ENCODE measurements at places on chromosomes 5 and 9. TPM values are rescaled to one million over a fixed set of nuclear protein-coding genes. Genes with fewer than 3 reads are reported as not detected.

The NRARP gene
- total RNA-seq, result 0.30 TPM

The NREP gene
- 39.4 TPM for total RNA-seq

The KIF3A gene
- 7.4 TPM for total RNA-seq

The FYB1 gene
- not detected for total RNA-seq

The CDC20B gene
- total RNA-seq, result not detected

The COX7C gene
- 278 TPM for total RNA-seq

The WNK2 gene
- total RNA-seq, result under 0.01 TPM

The EPB41L4B gene
- 0.12 TPM for total RNA-seq

The EIF4E1B gene
- not detected for total RNA-seq

The ESM1 gene
- 3.0 TPM for total RNA-seq

The ARL10 gene
- total RNA-seq, result 7.3 TPM

The FAM169A gene
- under 0.01 TPM for total RNA-seq

The TRAF2 gene
- total RNA-seq, result 9.3 TPM

The ERCC8 gene
- total RNA-seq, result 9.8 TPM

The KLHL3 gene
- total RNA-seq, result 3.4 TPM

The STRBP gene
- 1.9 TPM for total RNA-seq
